ENCODE measurements at places on chromosomes 3 and 15. TPM values are rescaled to one million over a fixed set of nuclear protein-coding genes. Genes with fewer than 3 reads are reported as not detected.

Gene RTP3
- total RNA-seq, result not detected

Gene TGM5
- total RNA-seq, result 0.22 TPM

Gene SCN5A
- total RNA-seq, result under 0.01 TPM

Gene FANCD2OS
- total RNA-seq, result not detected

Gene LNP1
- 5.1 TPM for total RNA-seq

Gene DPH3
- 27.4 TPM for total RNA-seq

Gene CORO2B
- 5.9 TPM for total RNA-seq

Gene AP4E1
- total RNA-seq, result 20.6 TPM

Gene ABI3BP
- total RNA-seq, result 728 TPM

Gene ABHD17C
- 18.2 TPM for total RNA-seq

Gene CAPN3
- total RNA-seq, result 1.9 TPM

Gene TMEM158
- total RNA-seq, result 0.65 TPM

Gene TM4SF18
- total RNA-seq, result 0.86 TPM

Gene CP
- 105 TPM for total RNA-seq

Gene CACNA2D3
- total RNA-seq, result 17.7 TPM

Gene FHIT
- total RNA-seq, result 3.7 TPM

Gene SEMA6D
- total RNA-seq, result 10.5 TPM

Gene RSRC1
- 71.0 TPM for total RNA-seq

Gene NPAP1
- 0.11 TPM for total RNA-seq

Gene PHC3
- total RNA-seq, result 51.6 TPM

Gene P3H2
- total RNA-seq, result 220 TPM

Gene SHF
- total RNA-seq, result 4.6 TPM

Gene CLDN16
- not detected for total RNA-seq

Gene UNC13C
- total RNA-seq, result not detected

Gene CCR3
- total RNA-seq, result 0.13 TPM

Gene SLC24A5
- total RNA-seq, result not detected

Gene LRRC49
- total RNA-seq, result 20.3 TPM

Gene PLIN1
- 1.2 TPM for total RNA-seq

Gene MNS1
- 2.7 TPM for total RNA-seq

Gene DCBLD2
- total RNA-seq, result 62.9 TPM

Gene GNAT1
- total RNA-seq, result not detected

Gene CHRNA7
- 0.65 TPM for total RNA-seq

Gene RASGRF1
- not detected for total RNA-seq

Gene KNG1
- total RNA-seq, result not detected

Gene PP2D1
- total RNA-seq, result not detected

Gene MDFIC2
- not detected for total RNA-seq

Gene LSM3
- total RNA-seq, result 11.6 TPM

Gene CD86
- not detected for total RNA-seq

Gene BSN
- 0.26 TPM for total RNA-seq

Gene ARHGEF3
- total RNA-seq, result 16.4 TPM

Gene SFMBT1
- total RNA-seq, result 17.9 TPM

Gene PTX3
- total RNA-seq, result 549 TPM

Data from articular chondrocyte of knee joint (primary cell).